Effector memory CD8-positive, alpha-beta T cell (primary cell): ENCODE measurements at places on chromosomes 4 and X.
A peak's percentile ranks its signal among the peaks of the same experiment; 100 is the strongest.

- no peak for DNase-seq
Observed at GRCh38 chr4:153217440-153217839, 13.2 kb downstream of the TRIM2 start.

DNA sequence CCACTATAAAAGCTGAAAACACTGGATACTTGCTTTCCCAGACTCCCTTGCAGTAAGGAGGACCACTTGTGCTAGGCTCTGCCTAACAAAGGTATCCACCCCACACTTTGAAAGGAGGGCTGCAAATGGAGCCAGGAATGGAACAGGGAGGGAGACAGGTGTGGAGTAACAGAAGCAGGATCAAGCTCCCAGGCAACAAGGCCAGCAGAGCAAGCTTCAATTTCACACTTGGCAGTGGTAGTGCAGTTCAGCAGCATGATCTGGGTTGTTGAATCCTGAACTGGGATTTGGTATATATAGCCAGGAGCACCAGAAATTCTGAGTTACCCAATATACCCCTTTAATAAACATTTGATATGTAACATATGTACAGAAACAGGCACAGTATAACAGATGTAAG, 9.8 kb downstream of the LAMP2 start:
- no peak for DNase-seq

DNA sequence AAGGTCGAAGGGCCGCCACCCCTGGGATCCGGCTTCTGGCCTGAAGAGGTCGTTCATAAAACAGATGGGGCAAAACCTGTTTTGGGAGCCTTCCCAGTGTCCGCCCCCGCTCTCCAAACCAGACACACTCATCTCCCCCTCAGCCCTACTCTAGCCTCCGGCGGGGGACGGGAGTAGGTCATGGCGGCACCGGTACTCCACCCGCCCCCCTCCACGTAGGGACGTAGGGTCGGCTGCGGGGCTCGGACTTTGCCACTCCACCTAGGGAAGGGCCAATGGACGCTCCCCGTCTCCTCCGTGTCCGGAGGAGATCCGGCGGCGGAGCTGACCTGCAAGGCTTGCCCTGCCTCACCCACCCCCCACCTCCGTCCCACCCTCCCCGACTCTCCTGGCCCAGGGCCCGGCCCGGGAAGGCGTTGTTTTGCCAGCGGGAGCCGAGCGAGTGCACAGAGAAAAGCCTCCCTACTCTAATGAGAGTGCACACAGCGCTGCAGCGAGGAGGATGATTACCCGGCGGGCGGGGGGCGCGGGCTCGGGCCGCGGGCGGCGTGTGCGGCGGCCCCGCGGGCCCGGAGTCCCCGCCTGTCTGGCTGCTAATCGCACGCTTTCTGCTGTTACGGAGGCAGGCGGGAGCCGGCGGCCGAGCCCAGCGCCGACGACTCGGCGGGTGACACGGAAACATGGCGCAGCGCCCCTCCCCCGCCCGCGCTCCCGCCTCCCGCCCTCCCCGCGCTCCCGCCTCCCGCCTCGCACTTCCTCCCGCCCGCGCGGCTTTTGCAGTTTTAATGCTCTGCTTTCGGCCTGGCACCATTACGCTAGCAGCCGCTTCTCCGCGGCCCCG, 8.3 kb upstream of the BCOR start:
- peak; percentile 55 for DNase-seq

- DNase-seq: no peak
Observed at GRCh38 chr4:141036786-141037185, 96.5 kb downstream of the RNF150 start.

DNA sequence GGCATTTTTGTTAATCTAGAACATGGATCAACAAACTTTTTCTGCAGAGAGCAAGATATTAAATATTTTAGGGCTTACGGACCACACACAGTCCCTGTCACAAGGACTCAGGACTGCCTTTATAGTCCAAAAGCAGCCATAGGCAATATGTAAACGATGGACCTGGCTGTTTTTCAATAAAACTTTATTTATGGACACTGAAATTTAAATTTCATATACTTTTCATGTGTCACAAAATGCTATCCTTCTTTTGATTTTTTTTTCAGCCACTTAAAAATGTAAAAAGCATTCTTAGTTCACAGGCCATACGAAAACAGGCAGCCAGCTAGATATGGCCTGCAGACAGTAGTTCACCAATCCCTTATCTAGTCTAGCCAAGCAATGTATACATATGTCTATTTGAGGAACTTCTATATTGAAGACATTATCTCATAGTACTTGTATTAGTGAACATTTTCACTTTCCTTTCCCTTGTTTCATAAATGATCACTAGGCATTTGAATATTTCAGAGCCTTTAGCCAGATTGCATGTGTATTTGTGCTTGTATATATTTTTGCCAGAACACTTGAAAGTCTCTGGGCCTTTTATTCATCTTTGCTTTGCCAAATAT, 350.9 kb downstream of the RPA4 start:
- no peak for DNase-seq

DNA sequence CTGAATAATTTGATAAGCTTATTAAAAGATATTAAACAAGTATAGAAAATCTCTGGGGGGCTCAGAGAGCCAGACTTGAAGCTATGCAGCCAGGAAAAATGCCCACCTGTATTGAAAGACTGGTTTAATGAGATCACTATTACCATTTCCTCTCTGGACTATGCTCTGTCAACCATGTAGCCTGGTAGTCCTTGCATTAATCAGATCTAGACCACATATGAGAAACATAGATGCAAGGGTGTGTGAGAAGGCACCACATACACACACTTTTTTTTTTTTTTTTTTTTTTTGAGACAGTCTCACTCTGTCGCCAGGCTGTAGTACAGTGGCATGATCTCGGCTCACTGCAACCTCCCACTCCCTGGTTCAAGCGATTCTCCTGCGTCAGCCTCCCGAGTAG, 75.9 kb upstream of the ATP8A1 start:
- DNase-seq: no peak
